ENCODE measurements at places on chromosomes 4 and X. TPM values are rescaled to one million over a fixed set of nuclear protein-coding genes. Genes with fewer than 3 reads are reported as not detected.

- H3K36me3 ChIP-seq = no peaks in the 10 kb centered on the region
- DNase-seq = no peak
- H3K27me3 ChIP-seq = no peaks in the 10 kb centered on the region
- no peaks in the 10 kb centered on the region for H3K4me1 ChIP-seq
Observed at GRCh38 chr4:37737466-37737865, 51.3 kb upstream of the RELL1 start.

Gene S100G
- not detected for total RNA-seq

- no peak overlapping the region for H3K4me3 ChIP-seq
- no peaks in the 10 kb centered on the region for H3K27me3 ChIP-seq
- H3K36me3 ChIP-seq = no peaks in the 10 kb centered on the region
- H3K27ac ChIP-seq = no peak overlapping the region
Observed at GRCh38 chrX:37816766-37817165, 30.6 kb downstream of the DYNLT3 start.

Gene RASL11B
- 0.40 TPM for total RNA-seq

DNA sequence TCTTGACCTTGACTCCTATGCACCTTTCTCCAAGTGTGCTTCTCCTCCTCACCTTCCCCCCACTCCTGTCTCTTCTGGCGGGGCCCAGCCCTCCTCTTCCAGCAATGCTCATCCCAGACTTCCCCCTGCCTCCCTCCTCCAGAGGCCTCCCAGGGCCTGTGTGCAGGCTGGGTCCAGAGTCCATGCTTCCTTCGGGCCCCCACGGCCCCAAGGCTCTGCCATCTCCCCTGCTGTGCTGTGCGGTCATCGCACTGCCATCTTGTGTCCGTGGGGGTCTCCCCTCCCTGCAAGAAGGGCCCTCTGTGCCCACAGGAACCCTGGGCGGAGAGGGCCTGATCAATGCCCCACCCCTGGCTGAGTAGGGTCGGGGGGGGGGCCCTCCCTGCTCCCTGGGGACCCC, 27.3 kb downstream of the ATP2B3 start:
- no peak for DNase-seq
- H3K36me3 ChIP-seq = no peaks in the 10 kb centered on the region
- no peaks in the 10 kb centered on the region for H3K27me3 ChIP-seq
- no peak overlapping the region for H3K27ac ChIP-seq

Gene MXRA5
- total RNA-seq = not detected

Gene CLCN5
- 2.5 TPM for total RNA-seq

DNA sequence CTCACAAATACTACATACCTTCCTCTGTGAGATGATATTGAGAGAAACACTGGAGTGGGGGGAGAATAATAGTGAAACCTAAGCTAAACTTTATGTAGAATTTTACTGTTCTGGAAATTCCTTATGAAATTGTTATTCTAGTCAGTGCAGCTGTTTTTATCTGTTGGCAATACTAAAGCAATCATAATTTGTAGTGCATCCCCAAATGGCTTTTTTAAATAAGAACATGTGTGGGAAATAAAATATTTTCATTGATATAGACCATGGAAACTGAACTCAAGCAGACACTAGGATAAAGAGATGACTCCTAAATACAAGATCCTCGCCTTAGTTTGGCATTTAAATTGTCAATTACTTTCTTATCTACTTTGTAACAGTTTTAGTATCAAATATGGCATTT, 51.1 kb downstream of the SEC24D start:
- no peak for DNase-seq
- no peak overlapping the region for H3K27ac ChIP-seq
- H3K27me3 ChIP-seq = no peaks in the 10 kb centered on the region
- peaks cover 20% of the 10 kb centered on the region for H3K36me3 ChIP-seq

Gene SERTM2
- not detected for total RNA-seq

GRCh38 chr4:162661913-162662312, 498.1 kb upstream of the FSTL5 start:
- no peak for DNase-seq
- H3K4me3 ChIP-seq = no peak overlapping the region
- H3K36me3 ChIP-seq = no peaks in the 10 kb centered on the region
- H3K4me1 ChIP-seq = no peaks in the 10 kb centered on the region
- no peaks in the 10 kb centered on the region for H3K27me3 ChIP-seq
- H3K27ac ChIP-seq = no peak overlapping the region

Gene HTN1
- not detected for total RNA-seq

- no peak overlapping the region for H3K27ac ChIP-seq
- H3K27me3 ChIP-seq = no peaks in the 10 kb centered on the region
- H3K4me1 ChIP-seq = no peaks in the 10 kb centered on the region
- DNase-seq = no peak
- H3K4me3 ChIP-seq = no peak overlapping the region
Observed at GRCh38 chr4:84780719-84781118, 185.8 kb downstream of the WDFY3 start.

Gene ART3
- total RNA-seq = not detected

Gene ITGB1BP2
- total RNA-seq = 5.6 TPM

GRCh38 chr4:141921293-141921692, 284.9 kb downstream of the IL15 start:
- H3K36me3 ChIP-seq = no peaks in the 10 kb centered on the region
- no peak for DNase-seq
- no peaks in the 10 kb centered on the region for H3K27me3 ChIP-seq
- H3K4me3 ChIP-seq = no peak overlapping the region
- no peaks in the 10 kb centered on the region for H3K4me1 ChIP-seq

- DNase-seq = no peak
- no peak overlapping the region for H3K27ac ChIP-seq
- H3K36me3 ChIP-seq = no peaks in the 10 kb centered on the region
- H3K4me3 ChIP-seq = no peak overlapping the region
- H3K4me1 ChIP-seq = peaks cover 9% of the 10 kb centered on the region
Observed at GRCh38 chr4:24475756-24476155, 108.6 kb downstream of the DHX15 start.

GRCh38 chrX:118730500-118731247, 3.3 kb downstream of the IL13RA1 start:
- H3K36me3 ChIP-seq = no peaks in the 10 kb centered on the region
- H3K4me1 ChIP-seq = peaks cover 9% of the 10 kb centered on the region
- H3K27me3 ChIP-seq = peaks cover 18% of the 10 kb centered on the region
- H3K4me3 ChIP-seq = no peak overlapping the region
- no peak overlapping the region for H3K27ac ChIP-seq

GRCh38 chr4:112130906-112131305, 14.3 kb upstream of the FAM241A start:
- H3K4me3 ChIP-seq = no peak overlapping the region
- no peaks in the 10 kb centered on the region for H3K36me3 ChIP-seq
- no peak for DNase-seq
- peaks cover 4% of the 10 kb centered on the region for H3K27me3 ChIP-seq

DNA sequence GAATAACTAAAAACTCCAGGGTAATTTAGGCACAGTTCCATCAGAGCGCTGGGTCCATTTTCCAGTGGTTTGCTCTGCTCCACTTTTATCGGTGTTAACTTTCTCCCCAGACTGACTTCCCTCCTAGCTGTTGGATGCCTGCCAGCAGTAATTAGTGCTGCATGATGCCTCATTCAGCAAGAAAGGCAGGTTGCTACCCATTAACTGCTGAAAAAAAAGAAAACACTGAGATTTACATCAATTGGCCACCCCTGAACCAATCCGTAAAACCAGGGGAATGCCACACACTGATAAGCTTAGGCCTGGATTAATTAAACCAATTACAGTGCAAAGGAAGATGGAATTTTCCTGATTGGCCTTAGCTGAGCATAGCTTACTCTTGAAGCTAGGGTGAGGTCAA, 182.4 kb upstream of the CXXC4 start:
- H3K4me3 ChIP-seq = no peak overlapping the region
- no peaks in the 10 kb centered on the region for H3K4me1 ChIP-seq
- no peaks in the 10 kb centered on the region for H3K27me3 ChIP-seq
- no peak overlapping the region for H3K27ac ChIP-seq
- DNase-seq = no peak

DNA sequence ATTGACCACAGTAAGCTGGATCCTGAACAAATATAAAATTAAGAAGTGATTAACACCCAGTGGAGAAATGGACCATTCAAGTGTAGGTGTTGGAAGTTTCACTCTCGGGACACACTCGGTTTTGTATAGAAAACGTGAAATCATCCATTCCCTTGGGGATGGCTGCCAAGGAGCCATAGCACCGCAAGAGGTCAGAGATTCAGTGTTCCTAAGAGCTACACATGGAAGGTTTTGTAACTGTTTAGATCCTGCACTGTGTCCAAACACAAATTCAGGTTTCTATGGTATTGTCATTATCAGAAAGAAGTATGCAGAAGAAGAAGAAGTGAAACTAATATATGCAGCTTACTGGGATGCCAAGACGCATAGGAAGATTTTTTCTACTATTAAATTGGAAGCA, 281.0 kb downstream of the LDB2 start:
- H3K36me3 ChIP-seq = no peaks in the 10 kb centered on the region
- DNase-seq = no peak
- no peak overlapping the region for H3K27ac ChIP-seq
- no peaks in the 10 kb centered on the region for H3K4me1 ChIP-seq
- no peak overlapping the region for H3K4me3 ChIP-seq

Gene COL25A1
- not detected for total RNA-seq

GRCh38 chr4:98261405-98262291, 464 bp downstream of the RAP1GDS1 start:
- peak overlapping the region; percentile 96 for H3K27ac ChIP-seq
- peaks cover 44% of the 10 kb centered on the region for H3K4me1 ChIP-seq
- DNase-seq = peak; percentile 82
- H3K27me3 ChIP-seq = no peaks in the 10 kb centered on the region

DNA sequence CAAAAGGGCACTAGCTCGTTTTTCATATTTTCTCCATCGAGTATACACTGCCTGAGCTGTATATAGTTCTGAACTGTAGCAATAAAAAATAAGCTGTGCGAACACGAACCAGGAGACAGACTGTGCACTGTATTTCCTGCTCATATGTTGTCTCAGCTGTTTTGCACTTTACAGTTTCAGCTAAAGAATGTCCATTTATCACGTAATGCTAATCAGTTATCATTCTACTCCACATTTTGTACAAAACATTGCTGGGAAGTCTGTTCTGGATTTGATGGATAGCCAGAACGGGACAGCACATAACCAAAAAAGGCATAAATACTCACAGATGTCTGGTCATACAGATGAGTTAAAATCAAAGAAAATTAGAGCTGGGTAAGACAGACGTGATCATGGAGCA, 315.5 kb upstream of the ADGRL3 start:
- no peaks in the 10 kb centered on the region for H3K36me3 ChIP-seq
- no peaks in the 10 kb centered on the region for H3K27me3 ChIP-seq
- H3K4me1 ChIP-seq = no peaks in the 10 kb centered on the region
- no peak for DNase-seq

DNA sequence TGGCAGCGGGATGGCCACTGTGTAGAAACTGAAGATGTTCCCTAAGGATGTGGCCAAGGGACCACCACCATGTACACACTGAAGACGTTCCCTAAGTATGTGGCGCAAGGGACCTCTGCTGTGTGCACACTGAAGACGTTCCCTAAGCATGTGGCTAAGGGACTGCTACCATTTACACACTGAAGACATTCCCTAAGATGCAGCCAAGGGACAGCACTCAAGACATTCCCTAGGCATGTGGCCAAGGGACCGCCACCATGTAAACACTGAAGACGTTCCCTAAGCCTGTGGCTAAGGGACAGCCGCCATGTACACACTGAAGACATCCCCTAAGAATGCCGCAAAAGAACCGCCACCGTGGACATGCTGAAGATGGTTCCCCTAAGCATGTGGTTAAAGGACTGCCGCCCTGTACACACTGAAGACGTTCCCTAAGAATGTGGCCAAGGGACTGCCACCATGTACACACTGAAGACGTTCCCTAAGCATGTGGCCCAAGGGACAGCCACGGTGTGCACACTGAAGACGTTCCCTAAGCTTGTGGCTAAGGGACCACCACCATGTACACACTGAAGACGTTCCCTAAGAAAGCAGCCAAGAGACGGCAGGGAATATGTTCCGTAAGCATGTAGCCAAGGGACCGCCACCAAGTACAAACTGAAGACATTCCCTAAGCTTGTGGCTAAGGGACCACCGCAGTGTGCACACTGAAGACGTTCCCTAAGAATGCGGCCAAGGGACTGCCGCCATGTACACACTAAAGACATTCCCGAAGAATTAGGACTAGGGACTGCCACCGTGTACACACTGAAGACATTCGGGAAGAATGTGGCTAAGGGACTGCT, 43.3 kb downstream of the DHRSX start:
- peaks cover 10% of the 10 kb centered on the region for H3K36me3 ChIP-seq
- H3K27me3 ChIP-seq = no peaks in the 10 kb centered on the region
- no peak for DNase-seq
- H3K4me3 ChIP-seq = no peak overlapping the region
- no peak overlapping the region for H3K27ac ChIP-seq

- peaks cover 1% of the 10 kb centered on the region for H3K27me3 ChIP-seq
- no peak for DNase-seq
- H3K4me3 ChIP-seq = peak overlapping the region; percentile 1
- no peak overlapping the region for H3K27ac ChIP-seq
- peaks cover 2% of the 10 kb centered on the region for H3K36me3 ChIP-seq
Observed at GRCh38 chr4:123423819-123424218, 27.2 kb downstream of the SPRY1 start.

DNA sequence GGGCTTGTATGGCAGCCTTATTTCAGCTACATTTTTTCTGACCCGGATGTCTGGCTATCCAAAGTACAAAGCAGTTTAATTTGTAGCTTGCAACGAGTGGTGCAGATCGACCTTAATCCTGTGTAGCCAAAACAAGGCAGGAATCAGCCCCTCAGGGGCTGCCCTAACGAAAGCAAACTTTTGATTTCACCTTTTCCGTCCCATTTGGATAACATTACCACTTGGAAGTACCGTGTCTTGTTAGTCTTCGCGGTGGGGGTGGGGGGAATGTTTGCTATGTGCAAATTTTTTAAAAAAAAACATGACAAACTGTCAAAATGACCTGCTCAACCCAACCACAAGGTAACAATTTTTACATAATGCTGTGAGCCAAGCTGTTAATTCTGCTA, 766 bp upstream of the DNAJB14 start:
- peaks cover 32% of the 10 kb centered on the region for H3K36me3 ChIP-seq
- H3K27ac ChIP-seq = no peak overlapping the region
- no peak overlapping the region for H3K4me3 ChIP-seq
- DNase-seq = no peak
- no peaks in the 10 kb centered on the region for H3K27me3 ChIP-seq

Gene CSAG3
- total RNA-seq = not detected

- DNase-seq = no peak
- no peak overlapping the region for H3K4me3 ChIP-seq
- no peaks in the 10 kb centered on the region for H3K27me3 ChIP-seq
- no peaks in the 10 kb centered on the region for H3K4me1 ChIP-seq
Observed at GRCh38 chr4:1939664-1940509, 68.7 kb downstream of the NSD2 start.
